ENCODE measurements at places on chromosomes 16 and 17.

- no peak for DNase-seq
Observed at GRCh38 chr16:57617604-57618111, 10.8 kb upstream of the ADGRG1 start.

- DNase-seq: no peak
Observed at GRCh38 chr17:29061036-29061435, 18.1 kb downstream of the PIPOX start.

DNA sequence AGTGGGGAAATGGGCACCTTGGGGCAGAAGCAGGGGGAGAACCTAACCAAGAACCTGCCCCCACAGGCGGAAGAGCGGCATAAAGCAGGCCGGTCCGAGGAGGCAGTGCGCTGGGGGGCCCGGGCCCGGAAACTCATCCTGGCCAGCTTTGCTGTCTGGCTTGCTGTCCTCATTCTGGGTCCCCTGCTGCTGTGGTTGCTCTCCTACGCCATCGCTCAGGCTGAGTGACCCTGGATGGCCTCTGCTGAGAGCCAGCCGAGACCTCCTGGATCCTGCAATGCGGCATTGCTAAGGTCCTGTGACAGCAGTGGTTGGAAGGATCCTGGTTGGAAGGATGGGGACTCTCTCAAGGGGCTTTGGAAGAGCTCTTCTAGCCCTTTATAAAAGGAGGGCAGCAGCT lies 4.5 kb upstream of the PHKG2 start:
- no peak for DNase-seq

DNA sequence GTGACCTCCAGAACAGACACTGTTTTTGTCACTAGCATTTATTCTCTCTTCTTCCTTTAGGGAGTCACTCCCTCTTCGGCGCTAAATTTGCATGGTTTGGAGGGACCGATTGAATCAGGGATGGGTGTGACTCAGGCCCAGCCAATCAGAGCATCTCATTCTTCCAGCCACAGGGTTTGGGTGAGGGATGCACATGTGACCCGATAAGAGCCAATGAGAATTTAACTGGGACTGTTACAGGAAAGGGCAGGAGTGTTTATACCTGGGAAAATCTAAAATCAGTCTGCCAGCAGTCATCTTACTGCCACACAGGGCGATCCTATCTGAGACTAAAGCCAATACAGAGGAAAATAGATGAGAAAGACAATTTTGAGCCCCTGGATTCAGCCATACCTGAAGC lies 351.2 kb upstream of the ERCC4 start:
- DNase-seq: no peak

DNA sequence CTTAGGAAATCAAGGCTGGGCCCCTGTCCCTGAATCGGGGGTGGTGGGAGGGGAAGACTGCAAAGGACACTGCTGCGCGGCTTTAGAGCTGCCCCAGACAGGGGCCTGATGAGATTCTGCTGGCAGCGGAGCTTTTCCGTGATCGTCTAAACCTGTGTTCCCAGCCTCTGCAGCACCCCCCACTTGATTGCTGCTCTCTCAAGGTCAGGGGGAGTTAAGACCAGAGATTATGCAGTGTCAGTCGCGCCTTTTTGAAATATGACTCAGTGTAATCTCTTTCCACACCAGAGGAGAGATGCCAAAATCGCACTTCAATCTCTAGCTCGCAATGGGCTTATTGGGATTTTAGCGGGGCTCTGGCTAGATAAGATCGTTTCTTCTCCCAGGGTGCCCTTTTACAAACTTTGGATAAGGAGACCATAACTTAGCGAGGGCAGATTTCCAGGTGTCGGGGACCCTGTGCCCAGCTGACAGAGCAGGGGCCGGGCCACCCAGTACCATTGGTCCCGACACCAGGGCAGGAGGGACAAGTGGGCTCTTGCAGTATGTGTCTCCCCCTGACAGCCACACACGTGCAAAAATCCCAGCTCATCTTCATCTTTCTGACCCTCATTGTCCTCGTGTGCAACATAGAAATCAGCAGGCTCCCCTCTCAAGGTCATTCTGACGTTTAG lies 87.0 kb downstream of the IRX3 start:
- DNase-seq: no peak

DNA sequence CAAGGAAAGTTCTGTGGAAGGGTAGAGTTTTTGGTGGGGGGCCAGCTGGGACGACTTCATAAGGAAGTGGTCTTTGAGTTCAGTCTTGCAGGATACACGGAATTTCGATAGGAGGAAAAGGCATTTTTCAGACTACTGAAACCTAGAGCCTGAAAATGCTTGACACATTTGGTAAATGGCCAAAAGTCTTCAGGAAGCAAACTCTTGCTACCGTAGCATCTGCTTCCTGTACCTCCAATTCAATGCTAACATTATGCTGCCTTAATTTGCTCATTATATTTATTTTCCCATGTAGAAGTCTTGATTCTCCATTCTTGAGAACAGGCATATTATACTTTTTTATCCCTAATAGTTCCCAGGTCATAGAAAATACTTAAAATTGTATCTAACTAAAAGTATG lies 129.3 kb upstream of the MED13 start:
- no peak for DNase-seq

DNA sequence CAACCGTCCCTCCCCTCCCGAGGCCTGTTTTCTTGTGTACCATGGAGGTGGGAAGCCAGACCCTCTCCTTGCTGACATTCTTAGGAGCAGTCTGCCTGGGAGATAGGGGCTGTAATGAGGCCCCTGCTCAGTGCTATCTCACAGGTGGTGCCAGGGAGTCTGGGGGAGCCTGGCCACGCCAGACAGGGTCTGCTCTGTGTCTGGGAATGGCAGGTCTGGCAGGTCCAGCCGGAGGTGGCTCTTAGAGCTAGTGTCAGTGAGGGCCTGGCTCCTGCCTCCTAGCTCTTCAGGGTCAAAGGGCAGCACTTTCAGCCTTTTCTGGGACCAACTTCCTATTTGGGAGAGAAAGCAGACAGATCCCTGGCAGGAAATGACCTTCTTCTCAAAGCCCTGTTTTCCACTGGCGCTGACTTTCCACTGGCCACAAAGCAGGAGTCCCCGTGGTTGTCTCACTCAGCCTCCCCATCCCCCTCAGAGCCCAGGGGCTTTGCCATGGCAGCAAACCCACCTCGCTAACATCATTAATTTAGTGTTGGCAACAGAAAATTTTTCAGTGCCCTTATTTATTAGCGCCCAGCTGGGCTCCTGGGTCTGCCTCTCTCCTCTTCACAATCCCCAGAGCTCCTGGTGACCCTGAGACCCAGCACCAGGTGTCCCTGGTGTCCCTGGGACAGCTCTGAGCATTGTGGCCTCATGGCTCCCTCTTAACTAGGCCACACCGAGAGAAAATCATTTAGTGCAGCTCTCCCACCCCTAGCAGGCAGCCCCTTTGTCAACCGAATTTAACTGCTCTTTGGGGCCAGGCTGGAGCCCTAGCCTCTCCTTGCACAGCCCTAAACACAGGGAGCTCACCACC lies 24.0 kb upstream of the DOK4 start:
- no peak for DNase-seq

- DNase-seq: no peak
Observed at GRCh38 chr17:8537734-8538133, 92.8 kb downstream of the MYH10 start.

DNA sequence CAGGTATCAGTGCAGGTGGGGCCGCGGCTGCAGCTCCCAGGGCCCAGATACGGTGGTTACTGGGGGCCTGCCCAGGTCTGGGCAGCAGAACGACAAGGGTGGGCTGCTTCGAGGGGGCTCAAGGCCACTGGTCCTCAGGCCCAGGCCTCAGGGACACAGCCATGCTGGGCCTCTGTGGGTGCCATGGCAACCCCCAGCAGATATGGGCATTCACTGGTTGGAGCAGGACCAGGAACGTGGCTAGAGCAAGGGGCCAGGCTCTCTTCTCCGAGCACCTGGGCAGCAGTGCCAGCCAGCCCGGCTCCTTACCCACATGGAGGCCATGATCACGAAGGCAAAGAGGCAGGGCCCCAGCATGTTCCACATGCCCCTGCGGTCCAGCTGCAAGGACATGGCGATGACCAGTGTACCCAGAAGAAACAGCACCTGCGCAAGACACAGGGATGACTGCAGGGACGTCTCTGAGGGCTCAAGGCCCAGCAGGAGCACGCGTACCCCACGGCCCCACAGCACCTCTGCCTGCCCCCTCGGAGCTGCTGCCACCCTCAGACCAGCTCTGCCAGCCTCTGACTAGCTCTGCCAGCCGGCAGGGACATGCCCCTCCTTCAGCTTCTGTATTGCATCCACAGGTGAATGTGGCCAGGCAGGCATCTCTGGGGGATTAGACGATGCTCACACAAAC lies 2.1 kb upstream of the MRPL28 start:
- no peak for DNase-seq

DNA sequence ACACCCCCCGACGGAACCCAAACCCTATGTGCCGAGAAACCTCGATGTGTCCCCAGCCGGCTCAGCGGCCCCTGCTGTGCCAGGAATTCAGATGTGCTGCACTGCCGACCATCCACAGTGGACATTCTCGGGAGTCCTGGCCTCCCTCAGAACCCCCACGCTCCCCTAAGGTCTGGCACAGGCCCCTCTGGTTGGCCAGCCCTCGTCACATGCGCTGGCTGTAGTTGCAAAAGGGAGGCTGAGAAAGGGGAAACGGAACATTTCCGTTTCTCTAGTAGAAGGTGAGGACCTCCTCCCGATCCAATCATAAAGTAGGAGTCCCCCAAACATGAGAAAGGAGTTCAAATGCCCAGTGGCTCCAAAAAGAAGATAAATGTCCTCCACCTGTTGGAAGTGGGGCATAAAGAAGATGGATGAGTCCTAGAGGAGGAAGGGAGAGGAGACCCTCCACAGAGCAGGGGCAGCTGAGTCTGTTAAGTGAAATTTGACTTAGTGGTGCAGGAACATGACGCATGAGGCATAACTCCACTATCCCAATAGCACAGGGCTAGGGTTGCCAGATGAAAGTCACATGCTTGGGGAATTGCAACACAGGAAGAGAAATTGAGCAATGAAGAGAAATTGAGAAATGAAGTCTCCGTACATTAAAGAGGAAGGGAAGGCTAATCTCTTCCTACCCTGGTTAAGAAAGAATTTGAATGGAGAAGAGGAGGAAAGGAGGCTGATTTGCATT lies 49.3 kb upstream of the WSB1 start:
- no peak for DNase-seq

Measured in stimulated activated CD4-positive, alpha-beta T cell treated with anti-CD3 and anti-CD28 coated beads, Interleukin-1b, Interleukin-23, amount 100 ng/mL, for 1 hour (primary cell).